ENCODE measurements at places on chromosomes 4 and X. TPM values are rescaled to one million over a fixed set of nuclear protein-coding genes. Genes with fewer than 3 reads are reported as not detected.

The BGN gene
- polyA plus RNA-seq = 308 TPM

The GAGE2A gene
- polyA plus RNA-seq = not detected

The ARMCX4 gene
- 3.0 TPM for polyA plus RNA-seq

The PNMA3 gene
- polyA plus RNA-seq = not detected

The MAGEC3 gene
- not detected for polyA plus RNA-seq

The PNMA5 gene
- polyA plus RNA-seq = not detected

The APOOL gene
- polyA plus RNA-seq = 5.9 TPM

The MAGEB10 gene
- not detected for polyA plus RNA-seq

The FHIP1A gene
- polyA plus RNA-seq = not detected

The CXCL13 gene
- not detected for polyA plus RNA-seq

The TSPAN7 gene
- not detected for polyA plus RNA-seq

All from GM23248 (cell line).